DMS 273 treated with DMSO at 0.1 percent for 48 hours (cell line): ENCODE measurements at places on chromosomes 11 and 22.

DNA sequence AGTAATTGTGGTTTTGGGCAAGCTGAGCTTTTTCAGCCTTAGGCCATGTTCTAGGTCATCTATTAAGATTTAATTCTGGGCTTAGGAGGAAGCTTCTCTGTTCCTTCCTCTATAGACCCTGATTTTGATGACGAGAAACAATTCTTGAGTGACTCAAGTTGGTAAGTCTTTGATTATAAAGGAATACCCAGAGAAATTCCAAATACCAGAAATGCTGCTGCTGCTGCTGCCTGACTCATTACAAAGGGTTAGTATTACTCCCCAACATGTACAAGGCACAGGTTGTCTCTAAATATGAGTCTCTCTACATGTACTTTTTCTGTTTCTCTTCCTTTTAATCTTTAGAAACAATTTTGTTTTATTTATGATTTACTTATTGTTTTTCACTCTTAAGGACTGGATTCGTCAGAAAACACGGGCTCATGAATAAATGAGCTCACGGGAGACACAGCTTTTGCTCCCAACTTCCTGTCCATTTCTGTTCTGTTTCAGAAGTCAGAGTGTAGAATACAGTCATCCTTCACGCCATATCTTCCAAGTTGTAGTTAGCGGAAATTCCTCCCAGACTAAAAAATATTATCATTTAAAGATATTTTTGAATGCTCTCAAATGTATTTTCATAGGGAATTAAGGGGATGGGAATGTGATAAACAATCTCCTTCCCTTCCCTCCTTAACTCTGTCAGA is 31.8 kb upstream of the RBMXL2 start:
- no peak for DNase-seq

- DNase-seq: no peak
Observed at GRCh38 chr11:117597071-117597470, 199.9 kb downstream of the DSCAML1 start.

GRCh38 chr22:45212992-45213751 is 27.5 kb downstream of the KIAA0930 start:
- no peak for DNase-seq

- DNase-seq: no peak
Observed at GRCh38 chr11:72129381-72129780, 6.1 kb upstream of the FOLR3 start.

- no peak for DNase-seq
Observed at GRCh38 chr22:36465232-36466021, 16.0 kb downstream of the TXN2 start.

DNA sequence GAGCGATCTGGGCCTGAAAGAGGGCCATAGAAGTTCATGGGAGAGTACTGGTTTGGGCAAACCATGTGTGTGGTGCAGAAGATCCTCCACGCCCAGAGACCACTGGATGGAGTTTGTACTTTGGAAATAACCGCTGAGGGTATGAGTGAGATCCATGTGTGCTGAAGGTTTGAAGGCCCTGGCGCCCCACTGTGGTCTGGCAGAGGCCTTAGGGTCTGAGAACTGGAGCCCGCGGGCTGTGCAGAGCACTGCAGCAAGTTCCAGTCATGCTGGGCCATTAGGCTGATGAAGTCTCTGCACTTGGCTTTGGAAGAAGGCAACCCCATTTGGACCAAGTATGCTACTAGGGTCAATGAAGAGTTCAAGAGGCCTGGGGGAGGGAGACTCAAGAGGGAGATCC is 186.4 kb downstream of the BUD13 start:
- DNase-seq: no peak

- no peak for DNase-seq
Observed at GRCh38 chr11:61814247-61814957, 2.4 kb downstream of the FADS1 start.

DNA sequence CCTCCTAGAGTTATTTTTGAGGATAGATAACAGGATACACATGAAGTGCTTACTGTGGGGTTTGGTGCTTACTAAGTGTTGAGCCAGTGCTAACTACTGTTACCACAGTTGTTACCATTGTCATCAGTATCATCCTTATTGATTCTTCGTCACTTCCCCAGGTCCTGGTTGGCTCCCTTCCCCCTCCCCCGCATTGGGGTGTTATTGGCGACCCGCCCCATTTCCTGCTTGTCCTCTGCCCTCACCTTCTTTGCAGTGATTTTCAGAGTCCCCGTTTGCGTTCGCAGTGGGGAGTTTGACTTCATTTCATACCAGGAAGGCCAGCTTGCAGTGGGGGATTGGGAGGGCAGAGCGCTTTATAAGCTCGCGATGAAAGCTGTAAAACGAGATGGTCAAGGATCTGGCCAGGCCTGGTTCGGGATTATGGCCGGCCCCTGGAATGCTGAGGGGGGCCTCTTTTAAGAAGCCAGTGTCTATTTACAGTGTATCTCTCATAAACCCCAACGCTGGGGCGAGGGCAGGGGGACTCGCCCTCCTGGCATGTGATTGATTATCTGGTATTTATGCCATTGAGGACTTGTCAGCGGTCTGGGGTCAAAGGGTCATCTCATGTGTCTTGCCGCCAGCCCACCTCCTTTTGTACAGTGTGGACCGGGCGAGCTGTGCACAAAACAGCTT is 84.6 kb upstream of the NNMT start:
- no peak for DNase-seq

DNA sequence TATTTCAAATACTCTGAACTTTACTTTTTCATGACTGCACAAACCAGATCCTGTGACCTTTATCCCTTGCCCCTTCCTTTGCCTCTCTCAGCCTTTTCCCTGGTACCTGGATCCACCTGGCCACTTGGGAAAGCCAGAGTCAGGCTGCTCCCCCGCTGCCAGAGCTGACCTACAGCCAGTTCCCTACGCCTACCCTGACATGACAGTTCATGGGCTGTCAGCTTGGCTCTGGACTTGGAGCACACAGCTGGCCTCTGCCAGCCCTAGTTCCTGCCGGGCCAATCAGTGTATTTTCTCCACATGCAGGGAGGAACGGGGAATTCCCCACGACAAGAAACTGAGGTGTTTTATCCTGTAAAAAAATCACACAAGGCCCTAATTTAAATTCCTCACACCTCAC is 382.6 kb downstream of the INSC start:
- DNase-seq: no peak

- DNase-seq: no peak
Observed at GRCh38 chr22:42180349-42180842, 49.8 kb upstream of the CYP2D6 start.
